ENCODE measurements at places on chromosomes 13 and 19.

GRCh38 chr19:18861235-18861634 is 29.5 kb downstream of the UPF1 start:
- no peak for DNase-seq

GRCh38 chr13:74006666-74007065 is 127.5 kb downstream of the KLF12 start:
- DNase-seq: no peak

DNA sequence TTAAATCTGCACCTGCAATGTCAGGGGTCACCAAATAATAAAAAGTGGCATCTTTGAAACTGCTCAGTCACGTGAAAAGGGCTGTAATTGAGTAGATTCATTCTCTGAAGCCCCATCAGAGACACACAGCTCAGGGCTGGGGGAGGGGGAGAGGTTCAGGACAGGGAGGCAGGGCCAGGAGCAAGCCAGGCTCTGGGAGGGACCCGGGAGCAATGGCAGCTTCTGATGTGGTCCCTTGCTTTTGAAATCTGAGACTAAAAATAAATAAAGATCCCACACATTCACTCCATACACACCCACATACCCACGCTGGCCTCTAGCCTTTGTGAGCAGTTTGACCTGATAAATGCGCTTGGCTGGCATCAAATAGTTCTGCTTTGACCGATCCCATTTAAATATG is 32.8 kb downstream of the GSX1 start:
- no peak for DNase-seq

GRCh38 chr13:58340895-58341294 is 709.4 kb downstream of the PCDH17 start:
- DNase-seq: no peak

DNA sequence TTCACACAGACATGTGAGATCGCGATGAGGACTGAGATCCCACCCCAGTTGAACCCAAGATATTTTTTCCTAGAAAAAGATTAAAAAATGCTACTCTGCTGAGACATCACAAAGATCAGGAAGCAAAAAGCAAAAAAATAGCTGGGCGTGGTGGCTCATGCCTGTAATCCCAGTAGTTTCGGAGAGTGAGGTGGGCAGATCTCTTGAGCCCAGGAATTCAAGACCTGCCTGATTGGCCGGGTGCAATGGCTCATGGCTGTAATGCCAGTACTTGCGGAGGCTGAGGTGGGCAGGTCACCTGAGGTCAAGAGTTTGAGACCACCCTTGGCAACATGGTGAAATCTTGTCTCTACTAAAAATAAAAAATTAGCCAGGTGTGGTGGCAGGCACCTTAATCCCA is 1.1 kb downstream of the FUT3 start:
- DNase-seq: no peak

GRCh38 chr19:38964738-38965137 is 10.8 kb downstream of the FBXO17 start:
- DNase-seq: no peak

Measured in fibroblast of mammary gland (primary cell).